Spleen (tissue), 13 donors: ENCODE measurements at places on chromosomes 1 and 21. TPM values are rescaled to one million over a fixed set of nuclear protein-coding genes. Genes with fewer than 3 reads are reported as not detected.

Gene GATAD2B
- 62.7 TPM for total RNA-seq

Gene RGSL1
- total RNA-seq, result not detected

Gene VTCN1
- total RNA-seq, result not detected

Gene ODR4
- 19.1 TPM for total RNA-seq

Gene LCE1A
- total RNA-seq, result not detected

Gene CD34
- 24.3 TPM for total RNA-seq

Gene LCE3E
- not detected for total RNA-seq

Gene TNFRSF18
- 7.2 TPM for total RNA-seq

Gene RABGGTB
- total RNA-seq, result 78.2 TPM

Gene FCRL1
- total RNA-seq, result 88.9 TPM

Gene SV2A
- total RNA-seq, result 1.3 TPM

Gene CFHR3
- total RNA-seq, result not detected

Gene CCDC30
- 1.9 TPM for total RNA-seq

Gene GNG4
- total RNA-seq, result not detected

Gene LRRC3
- 3.1 TPM for total RNA-seq

Gene HAO2
- not detected for total RNA-seq

Gene LPAR3
- total RNA-seq, result 0.24 TPM

Gene PTPRF
- 16.3 TPM for total RNA-seq

Gene RYR2
- 3.6 TPM for total RNA-seq

Gene ZNF593OS
- total RNA-seq, result not detected

Gene C1orf56
- 4.8 TPM for total RNA-seq

Gene FOXD3
- 0.23 TPM for total RNA-seq

Gene PAX7
- total RNA-seq, result not detected

Gene DYRK3
- 5.4 TPM for total RNA-seq

Gene KIF1B
- total RNA-seq, result 34.7 TPM

Gene FAM72D
- total RNA-seq, result 1.7 TPM

Gene MTOR
- 35.8 TPM for total RNA-seq

Gene GPR25
- 3.6 TPM for total RNA-seq

Gene KRTAP13-2
- total RNA-seq, result not detected

Gene CA6
- total RNA-seq, result not detected

Gene TRMT1L
- 21.7 TPM for total RNA-seq

Gene SLAMF7
- total RNA-seq, result 39.1 TPM

Gene CDA
- total RNA-seq, result 41.0 TPM

Gene OR2L8
- 0.83 TPM for total RNA-seq

Gene WDR64
- not detected for total RNA-seq
